HAP-1 (cell line): ENCODE measurements at places on chromosomes 16 and 17.

DNA sequence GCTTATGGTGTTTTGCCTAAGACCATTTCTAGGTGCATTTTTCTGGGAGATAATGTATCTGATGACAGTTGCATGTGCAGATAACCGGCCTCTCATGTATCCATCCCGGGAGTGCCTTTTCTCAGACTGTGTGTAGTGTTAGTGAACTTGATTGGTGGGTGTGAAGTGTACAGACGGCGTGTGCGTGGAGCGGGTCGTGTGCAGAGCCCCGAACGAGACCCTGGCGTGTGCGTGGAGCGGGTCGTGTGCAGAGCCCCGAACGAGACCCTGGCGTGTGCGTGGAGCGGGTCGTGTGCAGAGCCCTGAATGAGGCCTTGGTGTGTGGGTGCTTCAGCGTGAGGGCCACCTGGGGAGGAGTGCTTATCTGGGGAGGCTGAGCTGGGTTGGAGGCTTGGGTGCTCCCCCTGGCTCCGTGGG lies 28.9 kb upstream of the ZNF750 start:
- DNase-seq = no peak

DNA sequence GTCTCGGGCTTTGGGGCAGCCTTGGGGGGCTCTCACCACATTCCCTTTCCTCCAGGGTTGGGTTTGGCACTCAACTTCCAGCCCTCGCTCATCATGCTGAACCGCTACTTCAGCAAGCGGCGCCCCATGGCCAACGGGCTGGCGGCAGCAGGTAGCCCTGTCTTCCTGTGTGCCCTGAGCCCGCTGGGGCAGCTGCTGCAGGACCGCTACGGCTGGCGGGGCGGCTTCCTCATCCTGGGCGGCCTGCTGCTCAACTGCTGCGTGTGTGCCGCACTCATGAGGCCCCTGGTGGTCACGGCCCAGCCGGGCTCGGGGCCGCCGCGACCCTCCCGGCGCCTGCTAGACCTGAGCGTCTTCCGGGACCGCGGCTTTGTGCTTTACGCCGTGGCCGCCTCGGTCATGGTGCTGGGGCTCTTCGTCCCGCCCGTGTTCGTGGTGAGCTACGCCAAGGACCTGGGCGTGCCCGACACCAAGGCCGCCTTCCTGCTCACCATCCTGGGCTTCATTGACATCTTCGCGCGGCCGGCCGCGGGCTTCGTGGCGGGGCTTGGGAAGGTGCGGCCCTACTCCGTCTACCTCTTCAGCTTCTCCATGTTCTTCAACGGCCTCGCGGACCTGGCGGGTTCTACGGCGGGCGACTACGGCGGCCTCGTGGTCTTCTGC lies 8.4 kb downstream of the SLC16A3 start:
- no peak for DNase-seq

GRCh38 chr16:15521758-15522509 lies 87.5 kb downstream of the BMERB1 start:
- no peak for DNase-seq

DNA sequence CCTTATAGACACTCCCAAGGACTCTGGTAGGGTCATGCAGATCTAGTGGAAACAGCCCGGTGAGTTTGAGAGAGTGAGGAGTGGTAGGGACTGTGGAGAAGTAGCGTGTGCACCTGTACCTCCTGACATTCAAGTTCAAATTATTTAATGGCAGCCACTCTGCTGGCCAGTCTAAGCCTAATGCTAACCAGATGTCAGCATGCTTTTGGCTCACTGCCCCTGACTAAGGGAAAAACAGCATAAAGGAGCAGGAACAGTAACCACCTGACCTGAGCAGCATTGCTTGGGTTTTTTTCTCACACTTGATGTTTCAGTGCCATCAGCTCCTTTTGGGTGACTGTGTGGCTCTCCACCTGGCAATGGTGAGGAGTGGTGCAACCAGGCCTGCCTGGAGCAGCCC lies 23.8 kb upstream of the SLC12A3 start:
- DNase-seq = no peak

DNA sequence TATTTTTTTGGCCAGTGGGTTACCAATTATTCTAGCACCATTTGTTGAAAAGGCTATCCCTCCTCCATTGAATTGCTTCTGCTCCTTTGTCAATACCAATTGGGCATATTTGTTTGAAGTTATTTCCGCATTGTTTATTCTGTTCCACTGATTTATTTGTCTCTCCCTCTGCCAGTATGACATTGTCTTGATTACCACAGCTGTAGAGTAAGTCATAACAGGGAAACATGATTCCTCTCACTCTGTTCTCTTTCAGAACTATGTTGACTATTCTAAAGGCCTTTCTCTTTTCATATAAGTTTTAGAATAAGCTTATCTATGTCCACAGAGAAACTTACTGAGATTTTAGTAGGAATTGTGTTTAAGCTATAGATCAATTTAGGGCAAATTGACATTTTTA lies 94.3 kb downstream of the MAP2K6 start:
- DNase-seq = no peak

GRCh38 chr16:67736858-67737257 lies 17.7 kb upstream of the GFOD2 start:
- no peak for DNase-seq

GRCh38 chr17:1299552-1300370 lies 20.3 kb downstream of the TRARG1 start:
- DNase-seq = no peak

DNA sequence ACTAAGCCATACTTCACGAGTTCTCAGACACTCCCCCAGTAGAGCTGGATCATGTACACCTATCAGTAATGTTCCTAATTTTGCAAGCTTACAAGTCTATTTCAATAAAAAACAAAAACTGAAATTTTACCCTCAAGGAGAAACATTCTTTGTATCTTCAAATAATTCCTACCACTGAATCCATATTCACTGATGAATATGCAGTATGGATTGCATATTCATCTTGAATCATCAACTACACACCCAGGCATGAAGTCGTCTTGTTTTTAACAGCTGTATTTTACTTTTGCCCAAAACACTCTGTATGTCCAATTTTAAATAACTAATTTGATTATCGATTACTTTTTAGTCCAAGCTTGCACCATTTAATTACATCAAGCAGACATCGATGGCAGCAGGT lies 31.8 kb downstream of the ZDHHC7 start:
- DNase-seq = no peak

GRCh38 chr16:86567701-86568581 lies 1.3 kb downstream of the FOXC2 start:
- DNase-seq = no peak

- DNase-seq = no peak
These were observed 105.1 kb downstream of the SDK2 start for GRCh38 chr17:73539166-73539565.

DNA sequence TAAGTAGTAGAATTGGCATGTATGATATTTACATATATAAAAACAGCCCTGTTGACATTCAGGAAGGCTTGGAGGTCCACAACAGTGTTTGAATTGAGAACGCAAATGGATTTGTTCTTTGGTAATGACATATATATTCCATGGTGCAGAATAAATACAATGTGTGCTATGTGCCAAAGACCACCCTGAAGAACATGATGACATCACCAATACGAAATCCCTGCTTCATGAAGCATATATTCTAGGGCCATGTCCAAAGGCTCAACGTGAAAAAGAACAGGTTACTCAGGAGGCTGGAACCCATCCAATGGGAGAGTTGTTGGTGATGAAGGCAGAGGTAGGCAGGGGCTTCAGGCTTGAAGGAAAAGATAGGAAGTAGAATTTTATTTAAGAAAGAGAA lies 423.9 kb upstream of the MAF start:
- no peak for DNase-seq

DNA sequence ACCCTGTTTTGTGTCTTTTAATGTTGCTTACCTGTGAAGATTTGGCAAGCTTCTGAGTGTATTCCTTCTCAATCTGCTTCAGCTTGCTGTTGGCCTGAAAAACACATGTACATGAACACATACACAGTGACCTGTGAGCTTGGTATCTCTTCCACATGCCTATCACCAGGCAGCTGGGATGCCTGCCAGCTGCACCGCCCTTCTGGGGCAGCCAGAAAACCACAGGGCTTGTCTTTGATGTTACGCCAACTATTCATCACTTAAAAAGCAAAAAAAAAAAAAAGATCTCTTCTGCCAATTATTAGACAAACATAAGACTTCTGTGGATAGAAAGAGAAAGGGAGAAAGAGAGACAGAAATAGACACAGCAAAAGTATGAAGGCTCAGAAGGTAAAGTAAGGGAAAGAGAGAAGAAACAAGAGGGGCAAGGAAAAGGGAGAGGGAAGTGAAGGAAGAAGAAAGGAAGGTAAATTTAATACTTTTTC lies 189.2 kb upstream of the AXIN2 start:
- DNase-seq = no peak

- no peak for DNase-seq
These were observed 34.9 kb upstream of the RBFOX3 start for GRCh38 chr17:79645777-79646088.

DNA sequence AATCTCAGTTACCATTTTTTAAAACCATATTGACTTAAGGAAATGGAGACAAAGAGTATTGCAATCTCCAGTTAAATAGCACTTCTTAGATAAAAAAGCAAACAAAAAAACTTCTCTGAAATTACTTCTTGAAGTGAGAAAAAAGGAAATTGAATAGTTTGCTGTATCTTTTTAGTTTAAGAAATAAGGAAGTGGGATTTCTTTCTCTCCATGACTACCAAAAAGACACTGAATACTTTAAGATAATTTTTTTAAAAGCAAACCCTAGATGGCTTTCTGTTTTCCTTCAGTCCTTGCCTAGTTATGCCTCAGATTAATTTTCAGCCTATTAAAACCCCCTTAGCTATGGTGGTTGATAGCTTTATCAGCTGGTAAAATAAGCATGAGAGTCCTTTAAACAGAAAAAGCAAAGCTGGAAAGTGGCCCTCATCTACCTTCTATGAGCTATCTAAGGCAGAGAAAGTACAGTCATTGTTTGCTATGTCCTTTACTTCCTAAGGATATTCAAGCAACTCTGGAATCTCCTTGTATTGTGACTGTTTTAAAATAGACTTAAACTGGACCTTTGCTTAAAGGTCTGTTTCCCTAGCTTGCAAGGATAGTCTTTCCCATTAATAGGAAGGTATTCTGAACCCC lies 28.6 kb downstream of the TPPP3 start:
- DNase-seq = no peak

DNA sequence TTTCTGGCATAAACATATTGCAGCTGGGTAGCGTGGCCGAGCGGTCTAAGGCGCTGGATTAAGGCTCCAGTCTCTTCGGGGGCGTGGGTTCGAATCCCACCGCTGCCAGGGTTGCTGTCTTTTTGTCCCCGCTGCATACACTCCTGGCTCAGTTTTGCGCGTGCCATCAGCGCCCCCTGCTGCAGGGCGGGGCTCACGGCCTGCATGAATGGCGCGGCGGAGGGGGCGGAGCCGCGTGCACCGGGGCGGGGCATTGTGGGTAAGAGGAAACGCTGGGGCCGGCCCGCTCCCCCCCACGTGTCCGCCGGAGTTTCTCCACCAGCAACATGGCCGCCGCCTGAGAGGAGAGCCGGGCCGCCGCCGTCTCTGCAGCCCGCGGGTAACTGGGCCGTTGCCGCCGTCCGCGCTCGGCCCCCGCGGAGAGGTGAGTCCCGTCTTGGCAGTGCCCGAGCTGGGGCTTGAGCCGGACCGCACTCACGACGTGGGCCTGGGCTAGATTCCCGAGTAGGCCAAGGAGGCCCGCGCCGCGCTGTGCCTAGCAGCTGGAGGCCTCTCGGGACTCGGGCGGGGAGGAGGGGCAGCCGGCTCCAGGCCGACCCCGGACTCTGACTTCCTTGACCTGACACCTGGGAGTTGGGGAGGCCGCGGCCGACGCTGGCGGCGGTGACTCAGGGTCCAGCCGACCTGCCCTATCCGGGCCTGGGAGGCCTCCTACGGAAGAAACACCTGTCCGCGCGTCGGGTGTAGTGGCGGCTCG lies at the start of gene POLR3E:
Gene POLR3E, plus strand, starts transcription at position 296 of the 757 bp plus-strand sequence. CDS start 5,560 bp downstream, outside the sequence.
- peak; percentile 99 for DNase-seq

DNA sequence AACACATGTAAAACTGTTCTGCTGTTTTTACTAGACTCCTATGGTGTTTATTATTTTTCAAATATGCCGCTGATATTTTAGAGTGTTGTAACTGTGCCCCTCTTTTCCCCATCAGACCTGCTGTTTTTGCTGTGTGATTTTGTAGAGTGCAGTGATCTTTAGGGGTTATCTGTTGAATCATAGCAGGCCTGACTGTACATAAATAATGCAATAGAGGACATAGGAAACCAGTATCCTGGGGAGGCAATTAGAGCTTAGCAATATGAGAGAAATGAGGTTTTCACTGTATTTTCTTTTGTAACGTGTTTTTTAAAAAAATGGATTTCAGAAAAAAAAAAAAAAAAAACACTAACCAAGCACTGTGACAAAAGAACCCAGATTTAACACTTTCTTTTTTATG lies 662.2 kb downstream of the TOX3 start:
- no peak for DNase-seq

DNA sequence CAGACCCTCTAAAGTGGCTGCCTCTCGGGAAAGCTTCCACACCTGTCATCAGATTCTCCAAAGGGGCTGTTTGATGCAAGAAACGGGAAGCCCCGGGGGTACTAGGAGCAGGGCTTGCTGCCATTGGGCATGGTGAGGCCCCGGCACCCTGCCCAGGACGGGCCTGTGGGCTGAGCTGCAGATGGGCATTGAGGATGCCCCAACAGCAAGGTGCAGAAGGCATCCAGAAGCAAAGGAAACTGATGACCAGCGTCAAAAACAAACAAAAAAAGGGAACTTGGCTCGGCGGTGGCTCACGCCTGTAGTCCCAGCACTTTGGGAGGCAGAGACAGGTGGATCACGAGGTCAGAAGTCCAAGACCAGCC lies 1.5 kb upstream of the LIMD2 start:
- DNase-seq = no peak

GRCh38 chr17:59760160-59760559 lies 52.7 kb downstream of the VMP1 start:
- no peak for DNase-seq

DNA sequence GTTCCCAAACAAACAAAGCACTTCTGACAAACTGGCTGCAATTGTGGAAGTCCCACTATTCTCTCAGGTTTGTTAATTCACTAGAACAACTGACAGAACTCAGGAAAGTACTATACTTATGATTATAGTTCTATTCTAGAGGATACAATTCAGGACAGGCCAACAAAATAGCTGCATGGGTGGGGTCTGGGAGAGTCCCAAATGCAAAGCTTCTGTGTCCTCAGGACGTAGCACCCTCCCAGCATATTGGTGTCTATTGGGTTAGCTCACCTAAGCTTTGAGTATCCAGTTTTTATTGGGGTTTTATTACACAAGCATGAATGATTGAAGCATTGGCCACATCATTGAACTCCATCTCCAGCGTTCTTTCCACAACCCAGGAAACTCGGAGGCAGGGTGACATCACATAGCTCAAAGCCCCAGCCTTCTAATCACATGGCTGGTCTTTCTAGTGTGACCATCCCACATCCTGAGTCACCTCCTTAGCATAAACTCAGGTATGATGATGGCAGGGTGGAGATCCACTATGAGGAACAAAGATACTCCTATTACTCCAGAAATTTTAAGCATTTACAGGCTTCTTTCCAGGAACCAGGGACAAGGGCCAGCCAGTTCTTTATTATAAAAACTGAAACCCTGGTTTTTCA lies 43.9 kb upstream of the CCNF start:
- no peak for DNase-seq

DNA sequence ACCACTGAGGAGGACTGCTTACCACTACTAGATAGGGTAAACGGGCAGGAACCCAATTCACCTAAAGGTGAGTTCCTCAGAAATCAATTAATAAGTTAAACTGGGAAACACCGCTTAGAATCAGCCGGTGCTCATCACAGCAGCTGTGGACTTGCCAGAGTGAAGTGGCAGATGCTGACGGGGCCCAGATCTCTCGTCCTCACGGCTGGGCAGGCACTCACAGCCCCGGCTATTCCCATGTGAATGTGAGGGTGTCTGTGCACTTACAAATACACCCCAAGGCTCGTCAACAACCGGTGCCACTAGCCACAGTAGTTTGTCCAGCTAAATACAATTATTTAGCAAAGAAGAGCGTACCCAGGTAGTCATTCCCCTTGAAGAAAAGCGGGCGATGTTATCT lies 29.7 kb downstream of the MBTPS1 start:
- DNase-seq = no peak
